ENCODE measurements at places on chromosomes 12 and 14.

DNA sequence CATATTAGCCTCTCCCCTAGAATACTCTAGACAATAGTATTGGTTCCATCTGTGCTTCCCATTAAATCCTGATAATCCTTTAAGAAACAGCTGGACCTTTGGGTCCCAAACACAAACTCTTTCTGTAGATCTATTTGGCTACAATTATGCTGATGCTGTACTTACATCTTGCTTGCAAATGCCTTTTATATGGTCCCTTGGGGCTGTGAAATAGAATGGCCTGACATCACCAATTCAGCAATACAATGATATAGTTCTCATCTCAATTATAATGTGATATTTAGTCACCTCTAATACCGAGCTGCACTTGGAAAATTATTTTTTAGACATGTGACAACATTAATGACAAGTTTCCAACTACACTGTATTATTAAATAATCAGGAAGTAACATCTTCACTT, 261.5 kb downstream of the SOX5 start:
- DNase-seq: no peak

DNA sequence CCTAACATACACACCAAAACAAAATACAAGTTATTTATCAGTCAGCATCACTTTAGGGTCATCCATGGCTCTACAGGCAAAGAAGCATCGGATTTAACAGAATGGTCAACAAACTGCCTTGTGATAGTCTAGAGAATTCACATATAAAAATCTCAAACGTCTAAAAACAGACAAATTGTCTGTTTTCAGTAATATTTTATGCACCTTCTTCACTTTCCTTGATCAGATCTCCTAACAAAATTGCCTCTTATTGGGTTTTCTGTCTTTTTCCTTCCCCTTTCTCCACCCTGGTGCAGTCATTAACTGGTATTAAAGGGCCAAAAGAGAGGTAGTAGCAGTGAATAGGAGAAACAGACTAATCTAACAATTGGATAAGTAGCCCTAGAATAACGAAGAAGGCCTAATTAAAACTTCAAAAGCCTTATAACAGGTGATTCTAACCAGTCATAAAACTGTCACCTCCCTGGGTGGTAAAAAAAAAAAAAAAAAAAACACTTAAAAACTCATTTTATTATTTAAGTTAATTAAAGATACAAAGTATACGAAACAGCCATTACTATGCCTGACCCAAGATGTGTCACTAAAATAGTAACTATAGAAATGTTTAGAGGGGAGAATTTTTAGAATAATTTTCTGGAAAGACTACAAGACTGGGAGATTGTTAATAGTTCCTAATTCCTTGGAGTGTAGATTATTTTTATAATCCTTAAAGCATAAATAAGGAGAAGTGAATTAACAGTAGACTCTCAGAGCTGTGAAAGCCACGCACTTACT, 1.5 kb downstream of the KIF21A start:
- no peak for DNase-seq

DNA sequence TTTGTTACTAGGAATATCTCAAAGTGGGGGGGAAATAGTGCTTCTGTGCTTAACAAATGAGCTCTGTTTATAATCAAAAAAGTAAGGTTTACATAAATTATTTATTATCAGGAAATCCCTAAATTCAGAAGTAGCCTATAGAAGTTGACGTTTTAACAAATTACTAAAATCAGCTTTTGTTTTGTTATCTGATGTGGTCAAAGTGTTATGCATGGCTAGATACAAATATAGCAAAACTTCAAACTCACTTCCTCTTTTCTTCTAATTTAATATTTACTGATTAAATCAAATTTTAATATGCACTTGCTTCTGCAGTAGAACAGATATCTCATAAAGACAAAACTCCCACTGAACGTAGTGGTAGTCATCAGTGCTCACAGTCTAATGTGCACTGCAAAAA, 47.5 kb downstream of the GARIN6 start:
- DNase-seq: no peak

GRCh38 chr14:91418387-91419043, 895 bp upstream of the CCDC88C start:
- no peak for DNase-seq

Measured in astrocyte (in vitro differentiated cells and primary cell).